Activated T-cell treated with anti-CD3 and anti-CD28 coated beads, Interleukin-2, amount 50 U/mL, for 4 hours (primary cell): ENCODE measurements at places on chromosomes 13 and 19. TPM values are rescaled to one million over a fixed set of nuclear protein-coding genes. Genes with fewer than 3 reads are reported as not detected.
A peak's percentile ranks its signal among the peaks of the same experiment; 100 is the strongest.

- no peak for DNase-seq
Measured at GRCh38 chr19:955803-956765, 28.1 kb upstream of the WDR18 start.

DNA sequence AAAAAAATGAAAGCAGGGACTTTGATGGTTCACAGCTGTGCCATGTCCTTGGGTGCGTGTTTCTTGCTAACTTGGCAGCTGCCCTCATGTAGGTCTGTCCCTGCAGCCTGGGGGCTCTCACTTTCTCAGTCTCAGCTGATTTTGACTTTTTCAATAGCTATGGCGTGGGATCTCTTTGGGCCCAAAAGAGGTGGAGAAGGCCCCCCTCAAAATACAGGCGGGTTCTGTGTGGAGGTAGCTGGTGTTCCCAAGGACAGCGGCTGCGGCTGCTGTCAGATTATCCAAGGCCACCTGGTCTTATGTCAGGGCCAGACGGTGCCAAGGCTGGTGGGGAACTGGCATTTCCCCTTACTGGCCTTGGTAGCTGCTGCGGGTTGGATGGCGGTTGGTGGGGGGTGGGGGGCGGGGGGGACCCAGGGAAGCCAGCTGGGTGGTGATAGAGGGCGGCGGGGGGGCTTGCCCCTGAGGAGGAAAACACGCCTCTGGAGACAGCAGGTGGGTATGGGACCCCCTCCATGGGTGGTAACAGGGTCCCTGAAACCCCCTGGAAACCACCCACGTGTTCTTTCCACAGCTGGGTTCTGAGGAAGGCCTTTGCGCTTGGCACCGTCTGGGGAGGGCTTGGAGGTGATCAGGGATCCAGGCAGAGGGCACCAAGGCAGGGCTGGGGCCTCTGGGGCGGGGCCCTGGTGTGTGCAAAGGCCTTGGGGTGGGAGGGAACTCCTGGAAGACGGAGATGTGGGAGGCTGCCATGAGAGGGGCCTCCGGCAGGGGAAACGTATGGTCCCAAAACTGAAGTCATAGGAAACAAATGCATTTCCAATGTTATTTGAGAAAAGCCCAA lies 4.1 kb downstream of the TIMM13 start:
- no peak for DNase-seq

- DNase-seq = peak; percentile 43
Measured at GRCh38 chr13:111216166-111216960, 101.3 kb downstream of the ARHGEF7 start.

- no peak for DNase-seq
Measured at GRCh38 chr13:40329781-40330485, 336.5 kb downstream of the FOXO1 start.

DNA sequence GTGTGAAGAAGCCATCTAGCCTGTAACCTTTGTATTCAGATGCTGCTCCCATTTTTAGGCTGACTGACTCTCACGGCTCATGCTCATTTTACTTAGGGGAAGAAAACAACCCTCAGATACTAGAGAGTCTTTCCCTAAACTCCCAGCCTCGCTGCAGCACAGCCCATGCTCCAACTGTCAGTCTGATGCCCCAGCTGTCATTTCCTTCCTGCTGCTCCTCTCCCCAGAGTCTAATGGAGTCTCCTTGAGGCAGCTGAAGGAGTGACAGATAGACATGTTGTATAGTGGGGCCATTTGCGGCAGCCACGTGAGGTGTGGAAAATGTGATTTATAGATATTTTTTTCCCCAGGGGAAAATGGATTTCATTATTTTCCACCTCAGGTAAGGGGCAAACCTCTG lies 59.2 kb upstream of the OLFM4 start:
- DNase-seq = no peak

DNA sequence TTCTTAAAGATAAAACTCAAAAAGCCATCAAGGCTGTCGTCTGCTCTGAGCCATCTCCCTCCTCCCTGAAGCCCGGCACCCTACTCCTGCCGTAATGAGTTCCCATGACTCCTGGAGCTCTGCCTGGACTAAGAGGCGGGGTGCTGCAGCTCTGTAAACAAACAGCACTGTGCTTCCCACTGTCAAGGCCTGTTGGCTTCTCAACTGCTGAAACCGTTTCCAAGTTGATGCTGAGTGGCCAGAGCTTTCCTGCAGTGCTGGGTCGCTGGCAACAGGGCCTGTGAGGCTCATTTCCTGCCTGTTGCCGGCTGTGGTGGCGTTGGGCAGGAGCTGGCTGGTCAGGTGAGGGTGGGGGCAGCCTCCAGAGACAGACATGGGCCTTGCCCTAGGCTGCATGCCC lies 26.7 kb upstream of the ISYNA1 start:
- DNase-seq = no peak

DNA sequence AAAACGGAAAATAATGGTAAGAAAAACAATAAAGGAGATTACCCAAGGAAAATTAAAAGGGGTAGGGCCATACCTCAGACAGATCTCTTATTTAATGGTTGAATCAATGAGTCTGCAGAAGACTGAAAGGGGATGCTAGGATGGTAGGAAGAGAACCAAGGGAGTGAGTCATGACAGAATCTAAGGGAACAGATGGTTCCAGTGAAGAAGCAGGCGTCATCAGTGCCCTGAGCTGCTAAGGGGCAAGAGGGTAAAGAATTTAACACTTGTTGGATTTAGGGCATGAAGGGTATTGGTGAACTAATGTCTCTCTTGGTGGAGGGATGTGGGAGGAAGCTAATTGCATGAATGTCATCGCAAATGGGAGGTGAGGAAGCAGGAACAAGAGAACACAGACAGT lies 329.2 kb upstream of the TSHZ3 start:
- no peak for DNase-seq

GRCh38 chr19:48560095-48560530 lies 8.1 kb downstream of the SULT2B1 start:
- no peak for DNase-seq

DNA sequence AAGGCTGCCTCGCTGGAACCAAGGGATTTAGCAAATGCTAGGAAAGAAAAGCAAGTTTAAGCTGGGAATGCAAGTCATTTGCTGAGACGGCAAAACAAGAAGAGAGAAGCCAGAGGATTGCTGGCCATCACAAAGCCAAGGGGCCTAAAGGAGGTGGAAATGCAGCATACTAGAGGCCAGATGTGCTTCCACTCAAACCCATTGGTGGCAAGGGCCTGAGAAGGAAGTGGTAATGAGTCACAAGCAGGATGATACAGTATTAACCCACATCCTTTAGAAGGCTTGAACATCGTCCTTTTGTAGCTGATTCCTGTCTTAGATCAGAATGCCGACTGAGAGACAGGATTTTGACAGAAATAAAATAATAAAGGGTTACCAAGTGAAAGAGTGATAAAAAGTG lies 68.2 kb downstream of the ITGBL1 start:
- no peak for DNase-seq

DNA sequence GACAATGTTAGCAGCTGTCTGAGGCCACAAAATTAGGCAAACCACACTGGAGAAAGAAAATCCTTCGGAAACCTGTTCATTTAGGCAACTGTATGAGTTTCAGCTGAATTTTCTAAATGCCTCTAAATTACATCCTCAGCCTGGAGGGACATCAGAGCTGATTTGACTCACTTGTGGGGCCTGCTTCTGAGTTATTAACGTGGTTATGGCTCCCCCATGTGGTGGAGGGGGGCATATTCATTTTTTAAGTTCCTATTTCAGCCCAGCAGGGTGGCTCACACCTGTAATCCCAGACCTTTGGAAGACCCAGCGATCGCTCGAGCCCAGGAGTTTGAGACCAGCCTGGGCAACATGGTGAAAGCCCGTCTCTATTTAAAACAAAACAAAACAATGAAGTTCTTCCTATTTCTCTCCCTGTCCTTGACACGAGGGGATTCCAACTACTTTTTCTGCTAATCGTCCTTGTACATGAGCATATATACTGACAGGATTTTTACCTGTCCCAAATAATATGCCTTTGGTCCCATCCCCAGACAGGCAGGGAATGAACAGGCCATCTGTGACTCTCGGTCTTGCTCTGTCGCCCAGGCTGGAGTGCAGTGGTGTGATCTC lies 31.5 kb upstream of the HIF3A start:
- peak; percentile 56 for DNase-seq

DNA sequence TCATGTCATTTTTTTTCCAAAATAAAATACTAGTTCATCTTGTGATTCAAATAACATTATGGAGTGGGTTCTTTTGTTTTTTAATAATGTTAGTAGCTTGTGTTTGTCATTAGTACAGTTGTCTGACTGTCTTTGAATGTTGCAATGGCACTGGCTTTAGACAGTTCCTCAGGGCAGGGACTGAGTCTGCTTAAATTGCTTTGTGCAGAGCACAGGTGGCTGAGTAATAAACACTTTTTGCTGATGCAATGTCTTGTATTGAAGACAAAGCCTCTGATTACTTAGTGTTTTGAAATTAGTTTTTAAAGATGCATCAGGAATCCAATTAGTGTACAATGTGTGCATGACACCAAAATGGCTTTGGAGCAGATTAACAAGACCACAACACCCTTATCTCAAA lies 88.7 kb upstream of the PCDH9 start:
- DNase-seq = no peak

- no peak for DNase-seq
Measured at GRCh38 chr19:3822683-3823349, 36.6 kb upstream of the MATK start.

DNA sequence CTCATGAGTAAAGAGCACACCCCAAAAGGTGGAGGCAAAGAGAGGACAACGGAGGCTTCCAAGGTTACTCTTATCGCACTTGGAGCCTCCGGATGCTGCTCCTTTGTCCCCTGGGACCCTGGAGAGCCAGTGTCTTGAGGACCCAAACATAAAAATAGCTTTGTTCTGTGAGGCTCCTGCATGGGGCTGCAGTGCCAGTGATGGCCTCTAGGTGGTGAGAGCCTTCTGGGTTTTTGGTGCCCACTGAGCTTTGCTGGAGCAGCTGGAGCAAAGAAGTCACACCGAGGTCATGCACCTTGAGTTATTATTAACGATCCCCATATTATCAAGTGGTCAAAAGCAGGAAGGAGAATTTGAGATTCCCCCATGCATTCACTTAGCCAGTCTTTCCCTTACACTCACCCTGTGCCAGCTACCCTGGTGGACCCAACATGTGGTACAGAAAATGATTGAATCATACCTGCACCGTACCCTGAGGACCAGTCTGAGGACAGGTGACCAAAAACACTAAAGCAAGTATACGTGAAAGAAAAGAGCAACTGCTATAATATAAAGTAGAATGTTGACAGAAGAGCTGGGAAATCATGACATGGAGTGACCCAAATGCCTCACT lies 41.5 kb downstream of the ZNF682 start:
- peak; percentile 29 for DNase-seq

- DNase-seq = no peak
Measured at GRCh38 chr13:45519493-45519892, 54.8 kb downstream of the COG3 start.

DNA sequence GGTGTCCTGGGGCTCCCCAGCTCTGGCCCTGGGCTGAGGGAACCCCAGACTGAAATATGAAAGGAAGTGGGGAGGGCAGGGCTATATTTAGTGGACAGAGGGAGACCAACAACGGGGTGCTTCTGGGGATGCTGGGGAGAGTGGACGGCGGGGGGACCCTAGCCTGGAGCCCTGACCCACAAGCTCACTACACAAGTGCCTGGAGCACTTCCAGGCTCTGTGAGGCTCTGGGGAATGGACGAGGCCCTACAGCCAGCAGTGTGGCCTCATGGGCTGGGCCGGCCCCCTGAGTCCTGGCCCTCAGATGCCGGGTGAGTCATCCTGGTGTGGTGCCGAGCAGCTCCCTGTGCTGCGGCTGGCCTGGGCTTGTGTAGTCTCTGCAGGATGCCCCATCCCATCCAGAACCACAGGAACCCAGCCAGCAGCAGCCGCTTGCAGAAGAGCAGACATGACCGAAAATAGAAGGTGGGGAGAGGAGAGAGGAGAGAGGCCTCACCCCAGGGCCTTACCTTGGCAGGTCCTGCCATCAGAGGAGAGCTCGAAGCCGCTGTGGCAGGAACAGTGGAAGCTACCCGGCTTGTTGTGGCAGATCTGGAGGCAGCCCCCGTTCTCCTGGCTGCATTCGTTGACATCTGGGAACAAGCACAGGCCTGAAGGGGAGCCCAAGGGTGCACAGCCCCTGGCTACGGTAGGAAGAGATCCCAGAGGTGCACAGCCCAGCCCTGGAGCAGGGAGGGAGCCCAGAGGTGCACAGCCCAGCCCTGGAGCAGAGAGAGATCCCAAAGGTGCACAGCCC lies 26.1 kb downstream of the GAS6 start:
- no peak for DNase-seq

GRCh38 chr13:89684896-89685295 lies 1662.6 kb upstream of the MIR17HG start:
- DNase-seq = no peak

- DNase-seq = no peak
Measured at GRCh38 chr19:3374369-3375112, 8.2 kb downstream of the NFIC start.

PSG2 gene
- total RNA-seq = not detected

TUBGCP3 gene
- total RNA-seq = 51.8 TPM

GAS6 gene
- 0.61 TPM for total RNA-seq

PDE4C gene
- not detected for total RNA-seq

WDR87 gene
- not detected for total RNA-seq

CLEC17A gene
- total RNA-seq = 0.95 TPM
